ENCODE measurements at places on chromosomes 12 and 14. TPM values are rescaled to one million over a fixed set of nuclear protein-coding genes. Genes with fewer than 3 reads are reported as not detected.

DNA sequence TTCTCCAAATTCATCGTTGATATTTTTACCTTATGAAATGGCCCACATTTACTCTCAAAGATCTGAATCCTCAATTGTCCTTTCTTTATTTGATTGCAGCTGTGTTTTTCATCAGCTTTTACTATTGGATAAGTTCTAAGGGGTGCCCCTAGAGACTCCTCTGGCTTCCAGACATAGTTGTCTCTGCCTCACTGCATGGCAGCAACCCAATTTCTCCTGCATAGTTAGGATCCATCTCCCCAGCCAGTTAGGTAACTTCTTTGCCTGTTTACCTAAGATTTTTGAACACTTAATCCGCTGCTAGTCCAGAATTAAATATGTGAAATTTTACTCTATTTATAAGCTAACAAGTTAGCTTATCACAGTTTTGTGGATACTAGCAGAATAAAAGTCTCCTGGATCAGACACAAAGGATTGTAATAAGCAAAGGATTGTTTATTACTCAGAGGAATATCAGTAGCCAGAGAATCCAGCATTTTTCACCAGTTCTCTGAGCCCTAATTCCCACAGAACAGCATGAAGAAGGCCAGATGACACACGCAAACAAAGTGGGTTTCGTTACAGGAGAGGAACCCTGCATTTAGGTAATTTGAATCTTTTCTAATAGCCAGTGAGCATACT is 101.1 kb downstream of the BBS10 start:
- DNase-seq = no peak

DNA sequence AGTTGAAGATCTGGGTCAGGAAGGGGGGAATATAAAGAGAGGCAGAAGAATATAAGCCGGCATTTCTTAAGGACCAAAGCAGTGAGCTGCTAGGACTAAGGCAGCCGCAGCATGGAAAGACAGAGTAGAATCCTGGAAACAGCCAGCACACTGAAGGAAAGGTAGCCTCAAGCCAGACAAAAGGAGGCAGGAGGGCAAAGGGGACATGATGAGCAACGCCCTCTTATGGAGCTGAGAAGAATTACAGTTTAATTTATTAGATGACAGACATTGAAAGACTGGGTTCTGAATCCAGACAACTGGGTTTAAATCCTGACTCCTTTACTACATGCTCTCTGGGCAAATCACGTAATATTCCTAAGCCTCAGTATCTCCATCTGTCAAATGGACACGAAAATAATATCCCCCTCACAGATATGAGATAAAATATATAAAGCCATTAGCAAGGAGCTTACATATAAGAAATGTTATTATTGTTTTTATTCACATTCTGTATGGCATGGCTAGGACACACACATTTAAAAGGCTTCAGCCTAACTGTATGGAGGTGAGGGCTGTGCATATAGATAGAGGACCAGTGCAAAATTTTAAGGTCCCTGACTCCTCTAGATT is 8.1 kb upstream of the PCED1B start:
- no peak for DNase-seq

DNA sequence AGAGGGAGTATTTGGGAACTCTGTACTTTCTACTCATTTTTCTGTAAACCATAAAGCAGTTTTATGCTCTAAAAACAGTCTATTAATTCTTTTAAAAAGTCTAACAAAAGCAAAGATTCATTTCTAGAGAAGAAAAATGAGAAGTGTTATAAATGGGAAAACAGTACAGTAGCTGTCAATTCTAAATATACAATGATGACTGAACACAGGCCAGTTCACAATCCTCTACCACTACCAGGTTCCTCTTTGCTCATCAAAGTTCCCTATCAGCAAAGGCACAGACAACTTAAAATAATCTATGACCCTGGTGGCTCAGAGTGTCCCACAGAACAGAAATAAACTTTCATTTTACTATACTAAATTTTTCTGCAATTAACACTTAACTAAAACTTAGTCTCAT is 12.5 kb downstream of the NAA25 start:
- DNase-seq = no peak

Gene DNAI7
- total RNA-seq = 0.47 TPM

DNA sequence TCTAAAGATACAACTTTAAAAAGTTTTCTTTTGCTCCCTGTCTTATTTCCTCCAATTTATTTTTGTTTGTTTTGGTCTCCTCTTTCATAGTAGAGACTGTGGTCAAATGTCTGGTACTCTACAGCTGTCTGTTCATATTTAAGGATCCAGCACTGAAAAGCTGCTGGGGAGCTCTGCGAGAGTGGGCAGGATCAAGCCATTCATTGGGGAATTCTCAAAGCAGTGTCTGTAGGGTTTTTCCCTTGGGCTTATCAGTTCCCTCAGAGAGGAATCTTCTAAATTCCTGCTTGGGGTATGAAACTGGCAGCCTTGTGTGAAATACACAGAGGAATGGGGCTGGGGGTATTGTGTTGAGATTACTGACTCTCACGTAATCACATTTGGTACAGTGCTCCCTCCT is 52.3 kb downstream of the FNTB start:
- no peak for DNase-seq

DNA sequence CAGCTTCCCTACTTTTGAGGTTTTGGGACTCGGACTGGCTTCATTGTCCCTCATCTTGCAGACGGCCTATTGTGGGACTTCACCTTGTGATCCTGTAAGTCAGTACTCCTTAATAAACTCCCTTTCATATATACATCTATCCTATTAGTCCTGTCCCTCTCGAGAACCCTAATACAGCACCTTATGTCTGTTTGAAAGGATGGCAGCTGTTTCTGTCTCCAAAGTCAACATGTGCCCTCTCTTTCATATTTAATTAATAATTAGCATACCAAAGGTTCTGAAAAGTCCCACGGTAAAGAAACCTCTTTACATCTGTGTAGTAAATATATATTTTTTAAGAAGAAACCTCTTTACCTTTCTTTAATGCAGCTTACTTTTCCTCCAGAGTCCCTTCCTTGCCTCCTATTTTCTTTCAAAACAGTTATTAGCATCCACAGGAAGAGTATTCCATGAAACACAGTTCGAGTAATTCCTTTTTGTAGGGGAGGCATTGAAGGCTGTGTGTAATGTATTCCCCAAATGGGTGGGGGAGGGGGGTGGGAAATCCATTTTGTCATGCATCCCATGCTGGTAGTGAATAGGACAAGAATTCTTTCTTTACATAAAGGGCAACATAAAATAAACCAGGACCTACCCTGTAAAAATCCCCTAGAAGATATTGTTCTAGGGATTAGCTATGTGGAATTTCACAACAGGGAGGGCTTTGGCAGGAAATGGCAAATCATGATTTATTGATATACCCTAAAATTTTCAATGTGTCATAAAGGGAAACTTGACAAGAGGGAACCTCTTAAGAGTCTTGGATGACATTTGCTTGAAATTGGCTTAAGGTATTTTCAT is 241.5 kb downstream of the SUDS3 start:
- DNase-seq = no peak

GRCh38 chr12:67082221-67082620 is 186.9 kb upstream of the CAND1 start:
- DNase-seq = no peak
